ENCODE measurements at places on chromosomes 5 and 9.

- no peak for DNase-seq
Observed at GRCh38 chr9:19720377-19720776, 68.5 kb downstream of the SLC24A2 start.

GRCh38 chr5:86968301-86968753 lies 299.4 kb upstream of the RASA1 start:
- DNase-seq, result no peak

DNA sequence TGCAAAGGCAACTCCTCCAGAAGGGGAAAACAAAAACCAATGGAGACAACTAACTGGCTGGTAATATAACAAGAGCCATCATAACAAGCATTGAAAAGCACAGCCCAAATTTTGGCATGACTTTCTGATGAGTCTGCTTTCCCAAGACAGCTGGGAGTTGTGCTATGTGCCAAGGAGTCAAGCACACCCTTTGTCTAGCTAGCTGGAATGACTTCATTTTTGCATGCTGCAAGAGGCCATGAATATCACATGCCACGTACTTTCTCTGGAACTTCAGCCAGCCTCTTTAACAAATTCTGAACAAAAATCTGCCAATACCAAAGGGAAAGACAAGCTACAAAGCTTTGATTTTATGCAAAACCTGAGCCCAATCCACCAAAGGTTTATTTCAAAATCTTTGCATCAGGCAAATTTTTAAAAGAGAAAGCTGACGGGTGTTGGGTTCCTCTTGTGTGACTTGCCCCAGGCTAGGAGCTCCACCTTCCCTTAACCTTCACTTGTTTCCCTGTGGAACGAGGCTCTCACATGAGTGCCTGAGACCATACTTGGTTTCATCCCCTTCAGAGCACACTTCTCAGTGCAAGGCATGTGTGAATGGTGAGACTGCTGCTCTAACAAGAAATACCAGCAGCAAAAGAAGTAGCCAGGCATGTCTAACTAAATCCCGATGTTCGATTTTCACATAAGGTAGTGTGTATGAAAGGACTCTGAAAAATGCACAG lies 47.3 kb downstream of the S1PR3 start:
- peak; percentile 58 for DNase-seq

DNA sequence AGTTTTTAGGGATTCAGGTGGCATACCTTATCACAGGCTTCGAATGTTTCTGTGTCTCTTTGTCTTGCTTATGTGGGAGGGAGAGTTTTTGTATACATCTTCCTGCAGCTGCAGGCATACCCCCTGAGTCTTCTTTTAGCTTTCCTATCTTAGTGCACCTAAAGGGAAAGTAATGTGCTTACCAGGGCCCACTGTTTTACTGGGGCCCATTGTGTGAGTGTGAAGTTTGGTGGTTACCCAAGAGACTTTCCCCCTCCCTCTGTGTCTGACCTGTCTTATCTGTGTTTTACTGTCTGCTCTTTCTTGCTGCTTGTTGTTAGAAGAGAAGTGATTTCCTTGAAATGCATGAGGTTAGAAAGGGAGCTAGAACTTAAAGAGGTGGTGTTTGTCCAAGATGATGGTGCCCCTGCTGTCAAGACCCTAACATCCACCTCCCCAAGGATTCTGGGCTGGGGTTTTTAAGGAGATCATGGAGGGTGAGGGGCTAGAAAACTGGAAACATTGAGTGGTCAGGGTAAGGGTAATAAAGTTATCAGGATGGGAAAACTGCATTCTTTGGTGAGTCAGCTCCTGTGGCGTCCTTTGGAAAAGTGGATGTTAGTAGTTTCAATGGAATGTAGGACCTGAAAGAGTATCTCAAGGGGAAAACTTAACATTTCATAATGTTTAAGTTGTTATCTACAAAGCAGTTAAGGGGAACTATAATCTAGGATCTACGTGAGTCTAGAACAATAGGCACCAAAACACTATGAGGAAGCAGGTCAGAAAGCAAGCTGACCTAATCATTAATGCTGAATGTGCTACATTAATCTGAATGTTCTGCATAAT lies 583.5 kb upstream of the TUSC1 start:
- no peak for DNase-seq

GRCh38 chr5:55347786-55348185 lies 40.0 kb downstream of the MTREX start:
- DNase-seq, result no peak

GRCh38 chr5:173524136-173524535 lies 92.3 kb downstream of the BOD1 start:
- DNase-seq, result no peak

GRCh38 chr5:56350597-56351170 lies 117.6 kb upstream of the ANKRD55 start:
- DNase-seq, result no peak

DNA sequence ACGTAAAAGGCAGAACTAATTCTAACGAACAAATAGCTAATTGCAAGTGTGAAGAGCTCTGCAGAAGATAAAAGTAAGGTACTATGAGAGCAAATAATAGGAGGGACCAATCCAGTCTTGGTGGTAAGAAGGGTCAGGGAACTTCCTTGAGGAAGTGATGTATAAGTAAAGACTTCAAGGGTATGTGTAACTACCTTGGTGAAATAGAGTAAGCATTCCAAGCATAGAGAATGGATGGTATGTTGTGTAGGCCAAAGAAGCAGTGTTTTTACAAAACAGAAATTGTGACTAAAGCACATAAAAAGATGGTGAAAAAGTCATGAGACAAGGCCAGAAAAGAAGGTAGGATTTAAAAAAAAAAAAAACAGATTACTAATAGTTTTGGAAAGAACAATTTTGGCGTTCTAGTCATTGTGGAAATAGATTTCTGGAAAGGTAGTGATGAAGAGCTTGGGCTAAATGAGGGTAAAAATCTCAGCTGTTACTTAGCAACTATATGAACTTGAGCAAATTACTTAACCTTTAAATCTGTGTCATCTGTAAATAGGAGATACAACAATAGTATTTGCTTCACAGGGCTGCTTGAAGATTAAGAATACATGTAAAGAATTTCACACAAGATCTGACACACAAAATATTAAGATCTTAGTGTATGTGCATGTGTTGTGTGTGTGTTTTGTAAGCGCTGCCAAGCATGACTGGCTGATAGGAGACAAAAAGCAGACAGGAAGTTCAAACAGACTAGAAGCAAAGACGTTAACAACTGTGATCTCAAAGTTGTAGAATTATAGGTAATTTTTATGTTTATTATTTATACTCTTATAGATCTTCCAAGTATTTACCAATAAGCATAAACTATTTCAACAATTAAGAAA lies 73.5 kb downstream of the NR6A1 start:
- no peak for DNase-seq

- no peak for DNase-seq
Observed at GRCh38 chr9:71361357-71361756, 239.9 kb upstream of the TRPM3 start.

GRCh38 chr5:139651043-139651834 lies 3.1 kb downstream of the CXXC5 start:
- DNase-seq, result peak; percentile 75

DNA sequence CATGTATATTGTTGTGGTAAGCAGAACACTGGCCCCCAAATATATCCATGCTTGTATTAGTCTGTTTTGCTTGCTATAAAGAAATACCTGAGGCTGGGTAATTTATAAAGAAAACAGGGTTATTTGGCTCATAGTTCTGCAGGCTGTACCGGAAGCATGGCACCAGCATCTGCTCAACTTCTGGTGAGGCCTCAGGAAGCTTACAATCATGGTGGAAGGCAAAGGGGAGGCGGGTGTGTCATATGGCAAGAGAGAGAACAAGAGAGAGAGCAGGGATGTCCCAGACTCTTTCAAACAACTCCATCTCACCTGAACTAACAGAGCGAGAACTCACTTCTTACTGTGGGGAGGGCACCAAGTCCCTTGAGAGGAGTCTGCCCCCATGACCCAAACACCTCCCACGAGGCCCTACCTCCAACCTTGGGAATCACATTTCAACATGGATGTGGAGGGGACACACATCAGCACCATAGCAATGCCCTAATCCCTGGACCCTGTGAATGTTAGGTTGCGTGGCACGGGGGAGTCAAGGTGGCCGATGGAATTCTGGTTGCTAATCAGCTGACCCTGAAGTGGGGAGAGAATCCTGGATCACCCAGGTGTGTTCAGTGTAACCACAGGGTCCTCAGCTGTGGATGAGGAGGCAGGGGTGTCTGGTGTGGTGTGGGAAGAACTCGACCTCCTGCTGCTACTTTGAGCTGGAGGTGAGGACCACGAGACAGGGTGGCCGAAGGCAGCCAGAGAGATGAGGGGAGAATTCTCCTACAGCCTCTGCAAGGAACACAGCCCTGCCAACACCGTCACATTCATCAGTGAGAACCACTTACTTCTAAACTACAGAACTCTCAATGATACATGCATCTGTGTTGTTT lies 172.8 kb downstream of the AUH start:
- DNase-seq, result no peak

DNA sequence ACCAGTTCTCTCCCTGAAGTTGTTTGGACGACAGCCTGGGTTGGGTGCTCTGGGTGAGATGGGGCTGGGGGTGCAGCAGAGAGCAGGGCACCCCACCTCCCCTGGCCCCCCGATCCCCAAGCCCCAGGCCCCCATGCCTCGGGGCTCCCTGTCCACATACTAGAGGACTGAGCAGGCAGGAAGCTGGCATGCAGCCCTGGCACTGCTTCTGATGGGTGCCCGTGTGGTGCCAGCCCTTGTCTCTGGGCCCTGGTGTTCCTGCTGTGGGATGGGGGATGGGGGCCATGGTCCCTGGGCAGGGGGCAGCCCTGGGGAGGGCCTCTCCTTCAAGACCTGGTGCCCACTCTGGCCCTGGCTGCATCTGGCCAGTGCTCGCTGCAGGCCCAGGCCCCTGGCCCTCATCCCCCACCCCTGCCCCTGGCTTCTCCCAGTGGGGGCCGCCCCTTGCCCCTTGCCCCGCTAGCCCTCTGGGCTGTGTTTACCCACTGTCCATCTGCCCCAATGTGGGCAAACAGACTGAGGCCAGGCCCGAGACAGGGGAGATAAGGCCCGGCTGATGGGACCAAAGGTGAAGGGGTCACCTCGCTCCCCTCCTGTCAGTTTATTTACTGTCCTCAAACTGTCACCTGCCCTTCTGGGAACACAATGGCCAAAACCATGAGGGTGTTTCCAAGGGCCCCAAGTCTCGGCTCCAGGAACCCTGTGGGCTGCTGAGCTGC lies 67.3 kb upstream of the RXRA start:
- DNase-seq, result no peak

GRCh38 chr5:102153003-102153759 lies 142.9 kb downstream of the SLCO4C1 start:
- DNase-seq, result no peak

- peak; percentile 12 for DNase-seq
Observed at GRCh38 chr5:136249678-136250266, 56.8 kb upstream of the SMIM32 start.

DNA sequence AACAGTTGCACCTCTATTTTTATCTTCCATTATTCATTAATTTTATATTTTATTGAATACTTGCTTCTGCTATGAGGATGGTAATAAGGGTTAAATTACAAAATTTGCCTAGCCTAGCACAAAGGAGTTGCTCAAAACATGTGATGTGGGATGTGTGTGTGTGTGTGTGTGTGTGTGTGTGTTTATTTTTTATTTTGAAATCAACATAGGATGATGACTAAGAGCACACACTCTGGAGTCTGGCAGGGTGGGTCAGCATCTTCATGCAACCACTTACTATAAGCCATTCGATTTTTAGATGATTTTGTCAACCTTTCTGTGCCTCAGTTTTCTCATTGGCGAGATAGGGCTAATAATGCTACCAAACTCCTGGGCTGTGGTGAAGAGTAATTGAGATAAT lies 57.7 kb upstream of the MAMDC2 start:
- DNase-seq, result no peak

DNA sequence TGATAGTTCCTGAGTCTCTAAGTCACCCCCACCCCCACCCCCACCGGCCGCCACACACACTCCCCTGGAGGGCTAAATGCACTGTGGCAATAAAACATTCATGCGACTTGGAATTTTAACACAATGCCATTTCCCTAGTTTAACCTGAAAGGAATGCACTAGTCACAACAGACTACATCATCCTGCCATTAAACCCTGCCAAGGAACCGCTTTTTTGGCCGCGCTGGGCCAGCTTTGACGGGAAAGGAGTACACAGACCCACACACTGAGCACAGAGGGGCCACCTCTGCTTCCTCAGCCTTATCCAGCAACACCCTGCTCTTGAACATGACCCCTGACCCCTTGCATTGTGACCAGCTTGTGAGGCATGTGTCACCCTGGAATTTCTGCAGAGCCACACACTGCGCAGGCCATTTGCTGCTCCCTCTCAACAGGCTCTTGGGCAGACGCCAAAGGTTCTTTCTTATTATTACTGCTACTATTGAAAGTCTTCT lies 165.3 kb downstream of the BNC2 start:
- DNase-seq, result no peak

- no peak for DNase-seq
Observed at GRCh38 chr9:89149726-89150125, 28.9 kb downstream of the SHC3 start.
